D341Med (cell line): ENCODE measurements at places on chromosomes 7 and 10.
A peak's percentile ranks its signal among the peaks of the same experiment; 100 is the strongest.

- peak; percentile 48 for DNase-seq
These were observed 887 bp downstream of the COL13A1 start for GRCh38 chr10:69802424-69803161.

DNA sequence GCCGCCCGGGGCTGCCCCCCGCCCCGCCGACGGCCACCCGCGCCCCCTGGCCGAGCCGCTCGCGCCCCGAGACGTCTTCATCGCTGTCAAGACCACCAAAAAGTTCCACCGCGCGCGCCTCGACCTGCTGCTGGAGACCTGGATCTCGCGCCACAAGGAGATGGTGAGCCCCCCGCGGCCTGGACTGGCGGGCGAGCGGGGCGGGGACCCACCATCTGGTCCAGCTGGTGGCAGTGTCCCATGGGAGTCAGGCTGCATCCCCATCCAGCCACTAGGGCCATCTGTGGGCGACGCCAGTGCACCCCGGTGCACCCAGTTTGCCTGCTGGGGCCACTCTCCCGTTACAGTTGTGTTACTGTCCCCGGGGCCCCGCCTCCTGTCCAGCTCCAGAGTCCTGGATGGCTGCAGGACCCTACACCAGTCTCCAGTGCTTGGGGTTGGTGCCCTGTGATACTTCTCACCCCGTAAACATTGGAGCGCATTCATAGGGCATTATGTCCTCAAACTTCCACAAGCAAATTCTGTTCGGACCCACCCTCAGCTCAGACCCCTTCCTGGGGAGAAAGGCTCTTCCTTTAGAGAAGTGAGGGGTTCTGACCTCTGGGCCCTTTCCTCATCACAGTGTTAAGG lies 672 bp downstream of the LFNG start:
- peak; percentile 81 for DNase-seq

DNA sequence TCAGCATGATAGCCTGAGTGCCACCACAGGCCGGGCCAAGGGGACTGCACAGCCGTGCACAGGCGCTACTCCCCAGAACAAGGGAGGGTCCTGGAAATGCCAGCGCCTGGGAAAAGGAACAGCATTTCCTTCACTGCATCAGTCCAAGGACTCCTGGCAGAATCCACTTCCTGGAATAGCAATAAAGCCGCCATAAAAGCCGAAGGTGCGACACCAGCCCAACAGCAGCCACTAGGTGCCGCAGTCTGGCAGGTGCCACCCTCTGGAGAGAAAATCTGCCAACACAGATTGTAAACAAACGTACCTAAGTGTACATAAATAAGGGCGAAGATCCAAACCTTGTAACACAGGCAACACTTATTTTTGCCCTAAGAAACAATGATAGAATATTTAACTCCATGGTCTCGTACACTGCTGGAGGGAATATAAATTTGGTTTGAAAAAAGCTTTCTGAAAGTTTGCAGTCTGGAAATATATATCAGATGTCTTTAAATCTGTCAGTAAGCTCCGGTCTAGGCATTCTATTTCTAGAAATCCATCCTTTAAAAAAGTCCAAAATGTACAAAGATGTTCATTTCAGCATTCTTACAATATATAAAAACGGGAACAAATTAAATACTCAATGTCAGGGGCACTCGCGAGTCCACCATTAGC lies 22.2 kb downstream of the VOPP1 start:
- peak; percentile 55 for DNase-seq

DNA sequence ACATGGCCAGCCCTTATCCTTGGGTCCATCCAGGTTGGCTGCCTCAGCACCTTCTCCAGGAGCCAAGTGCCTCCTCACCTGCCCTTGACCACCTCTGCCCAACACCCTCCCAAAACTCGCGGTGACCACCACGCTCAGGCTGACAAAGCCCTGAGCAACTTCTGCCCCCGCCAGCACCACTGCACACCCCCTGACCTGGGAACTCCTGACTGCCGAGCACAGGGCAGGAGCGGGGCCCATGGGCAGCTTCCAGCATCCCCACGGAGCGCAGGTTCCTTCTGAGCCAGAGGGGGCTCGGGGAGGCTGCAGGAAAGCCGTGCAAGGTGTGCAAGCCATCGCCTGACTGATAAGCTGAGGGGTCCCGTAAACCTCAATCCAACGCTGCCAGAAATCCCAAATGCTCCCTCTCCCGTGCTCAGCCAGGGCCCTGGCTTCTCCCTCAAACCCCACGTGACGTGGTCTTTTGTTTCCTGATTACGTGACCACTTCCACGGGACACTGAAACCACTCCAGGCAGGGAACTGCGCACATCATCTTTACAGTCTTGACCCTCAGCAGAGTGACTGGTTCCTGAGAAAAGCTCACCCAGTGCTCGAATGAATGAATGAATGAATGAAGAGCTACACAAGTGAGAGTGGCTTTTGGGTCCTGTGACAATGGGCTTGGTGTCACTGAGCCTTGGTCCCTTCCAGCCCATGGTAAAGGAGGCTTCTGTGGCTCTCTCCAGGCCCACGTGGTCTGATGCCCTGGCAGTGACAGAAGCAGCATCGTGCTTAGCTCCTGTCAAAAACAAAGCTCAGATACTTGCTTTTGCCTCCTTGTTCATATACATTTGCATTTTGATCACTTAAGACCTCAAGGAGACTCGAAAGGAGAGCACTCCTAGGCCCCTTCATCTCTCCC lies 249.8 kb upstream of the PPP2R2D start:
- DNase-seq, result no peak

GRCh38 chr10:86944907-86945306 lies 12.5 kb downstream of the MMRN2 start:
- DNase-seq, result peak; percentile 1

DNA sequence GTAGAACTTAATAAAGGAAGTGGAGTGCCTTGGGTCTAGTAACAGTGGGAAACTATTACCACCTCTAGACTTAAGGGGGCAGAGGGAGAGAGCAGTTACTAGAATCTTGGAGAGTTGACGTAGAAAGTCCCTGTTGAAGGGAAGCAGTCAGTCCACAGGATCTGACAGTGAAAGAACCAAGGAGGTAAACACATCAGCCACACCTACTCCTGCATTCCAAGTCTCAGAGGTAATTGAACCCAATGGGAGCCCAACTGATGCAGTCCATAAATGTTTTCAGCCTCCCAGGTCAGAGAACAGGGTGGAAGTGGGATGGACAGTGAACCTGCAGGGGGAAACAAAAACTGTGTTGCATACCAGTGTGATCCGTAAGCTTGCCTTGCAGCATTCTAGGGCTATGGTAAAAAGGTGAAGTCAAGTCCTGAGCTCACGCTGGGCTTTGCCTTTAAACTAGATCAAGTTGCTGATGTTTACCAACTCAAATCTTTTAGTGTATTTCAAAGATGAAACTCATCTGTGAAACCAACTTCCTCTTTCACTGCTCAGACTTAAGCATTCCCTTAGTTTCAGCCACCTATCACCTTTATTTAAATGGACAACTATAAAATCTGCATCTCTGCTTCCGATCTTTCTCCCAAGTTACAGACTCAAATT lies 57.2 kb downstream of the SLC16A12 start:
- DNase-seq, result peak; percentile 7

GRCh38 chr10:125548878-125549277 lies 134.1 kb downstream of the TEX36 start:
- no peak for DNase-seq

- no peak for DNase-seq
These were observed 17.6 kb downstream of the SRI start for GRCh38 chr7:88202278-88202677.

- no peak for DNase-seq
These were observed 47.8 kb downstream of the BRI3 start for GRCh38 chr7:98329100-98329790.

GRCh38 chr10:50316174-50316573 lies 64.9 kb upstream of the ASAH2 start:
- DNase-seq, result no peak

GRCh38 chr10:73850863-73851461 lies 23.4 kb downstream of the CAMK2G start:
- no peak for DNase-seq

DNA sequence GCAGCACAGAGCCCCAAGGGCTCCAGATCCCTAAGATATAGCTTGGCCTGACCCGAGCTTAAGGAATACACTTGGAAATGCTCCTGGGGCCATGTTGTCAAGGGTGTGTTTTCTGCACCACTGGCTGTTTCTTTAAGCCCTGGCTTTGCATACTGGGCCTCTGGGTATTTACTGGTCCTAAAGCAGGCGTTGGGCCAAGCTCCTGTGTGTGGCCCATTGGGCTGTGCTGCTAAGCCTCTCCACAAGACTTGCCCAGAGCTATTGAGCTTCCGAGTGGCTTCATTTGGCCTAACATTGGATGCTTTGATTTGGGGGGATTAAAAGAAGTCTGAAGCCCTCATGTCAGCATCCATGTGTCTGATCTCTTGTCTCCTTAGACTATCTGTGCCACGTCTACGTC lies 5.2 kb downstream of the YKT6 start:
- DNase-seq, result no peak

DNA sequence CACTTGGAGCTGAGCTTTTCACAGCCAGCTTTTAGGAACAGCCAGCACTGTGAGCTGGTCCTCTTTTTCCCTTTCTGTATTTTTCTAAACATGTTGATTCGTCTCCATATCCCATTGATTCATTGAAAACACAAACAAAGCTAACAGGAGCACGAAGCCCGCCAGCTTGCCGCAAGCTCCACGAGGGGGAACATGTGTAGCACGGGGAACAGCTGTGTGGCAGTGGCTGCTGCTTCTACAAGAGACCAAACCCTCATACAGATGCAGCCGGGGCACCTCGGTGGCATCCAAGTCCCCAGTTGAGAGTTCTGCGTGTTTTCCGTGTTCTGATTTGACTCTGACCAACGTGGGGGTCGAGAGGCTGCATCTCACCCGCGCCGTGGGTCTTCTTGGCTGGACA lies 80.8 kb upstream of the SH2B2 start:
- no peak for DNase-seq

DNA sequence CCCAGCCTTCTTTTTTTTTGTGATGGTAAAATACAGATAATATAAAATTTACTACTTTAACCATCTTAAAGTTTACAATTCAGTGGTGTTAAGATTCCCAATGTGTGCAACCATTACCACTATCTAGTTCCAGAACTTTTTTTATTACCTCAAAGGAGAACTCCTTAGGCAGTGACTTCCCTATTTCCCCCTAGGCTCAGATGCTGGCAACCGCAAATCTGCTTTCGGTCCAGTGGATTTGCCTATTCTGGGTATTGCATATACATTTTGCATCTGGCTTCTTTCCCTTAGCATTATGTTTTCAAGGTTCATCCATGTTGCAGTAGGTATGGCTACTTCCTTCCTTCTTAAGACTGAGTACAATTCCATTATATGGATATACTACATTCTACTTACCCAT lies 56.5 kb downstream of the AFAP1L2 start:
- no peak for DNase-seq

DNA sequence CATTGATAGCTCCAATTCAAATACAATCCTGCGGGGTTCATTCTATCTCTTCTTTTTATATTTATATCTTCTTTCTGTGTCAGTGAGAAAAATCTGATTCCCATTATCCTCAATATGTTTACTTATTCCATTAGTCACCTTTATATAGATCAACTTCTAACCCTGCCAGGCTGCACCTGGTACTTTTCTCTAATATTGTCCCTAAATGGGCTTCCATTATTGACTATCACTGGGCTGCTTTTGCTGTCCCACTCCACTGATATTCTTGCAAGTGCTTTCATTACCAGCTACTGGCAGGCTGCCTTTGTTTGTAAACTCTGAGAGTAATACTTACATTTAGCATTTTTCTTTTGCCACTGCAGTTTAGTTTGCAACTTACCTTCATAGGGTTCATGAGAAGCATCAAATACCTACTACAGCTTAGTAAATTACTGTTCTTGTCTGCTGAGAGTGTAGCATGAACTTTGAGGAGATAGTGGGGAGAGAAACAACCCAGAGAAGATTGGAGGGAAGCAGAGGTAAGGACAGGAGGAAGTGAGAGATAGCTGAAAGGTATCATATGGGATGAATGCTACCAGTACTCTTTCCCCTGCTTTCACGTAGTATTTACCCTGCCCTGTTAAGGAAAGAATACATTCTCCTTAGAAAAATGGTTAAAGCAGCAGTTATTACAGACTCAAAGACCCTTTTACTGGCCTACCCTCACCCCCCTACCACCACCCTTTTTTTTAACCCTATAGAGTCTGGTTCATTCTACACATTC lies 119.1 kb downstream of the PHTF2 start:
- no peak for DNase-seq

GRCh38 chr7:95897557-95898251 lies 125.3 kb downstream of the DYNC1I1 start:
- DNase-seq, result no peak

GRCh38 chr7:7793921-7794320 lies 75.5 kb upstream of the RPA3 start:
- no peak for DNase-seq

- DNase-seq, result no peak
These were observed 366.6 kb downstream of the EXOC4 start for GRCh38 chr7:133619491-133619890.

DNA sequence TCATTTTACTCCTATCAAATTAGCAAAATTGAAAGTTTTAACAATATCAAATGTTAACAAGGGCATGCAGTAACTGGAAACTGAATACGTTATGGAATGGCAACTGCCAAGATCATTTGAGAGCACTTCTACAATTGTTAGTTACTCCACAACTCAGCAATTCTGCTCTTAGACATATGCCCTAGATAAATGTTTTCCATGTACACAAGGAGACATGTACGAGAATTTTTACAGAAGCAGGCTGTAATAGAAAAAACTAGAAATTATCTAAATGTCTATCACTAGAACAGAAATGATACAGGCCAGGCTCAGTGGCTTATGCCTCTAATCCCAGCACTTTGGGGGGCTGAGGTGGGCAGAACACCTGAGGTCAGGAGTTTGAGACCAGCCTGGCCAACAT lies 7.0 kb downstream of the PSAP start:
- no peak for DNase-seq

DNA sequence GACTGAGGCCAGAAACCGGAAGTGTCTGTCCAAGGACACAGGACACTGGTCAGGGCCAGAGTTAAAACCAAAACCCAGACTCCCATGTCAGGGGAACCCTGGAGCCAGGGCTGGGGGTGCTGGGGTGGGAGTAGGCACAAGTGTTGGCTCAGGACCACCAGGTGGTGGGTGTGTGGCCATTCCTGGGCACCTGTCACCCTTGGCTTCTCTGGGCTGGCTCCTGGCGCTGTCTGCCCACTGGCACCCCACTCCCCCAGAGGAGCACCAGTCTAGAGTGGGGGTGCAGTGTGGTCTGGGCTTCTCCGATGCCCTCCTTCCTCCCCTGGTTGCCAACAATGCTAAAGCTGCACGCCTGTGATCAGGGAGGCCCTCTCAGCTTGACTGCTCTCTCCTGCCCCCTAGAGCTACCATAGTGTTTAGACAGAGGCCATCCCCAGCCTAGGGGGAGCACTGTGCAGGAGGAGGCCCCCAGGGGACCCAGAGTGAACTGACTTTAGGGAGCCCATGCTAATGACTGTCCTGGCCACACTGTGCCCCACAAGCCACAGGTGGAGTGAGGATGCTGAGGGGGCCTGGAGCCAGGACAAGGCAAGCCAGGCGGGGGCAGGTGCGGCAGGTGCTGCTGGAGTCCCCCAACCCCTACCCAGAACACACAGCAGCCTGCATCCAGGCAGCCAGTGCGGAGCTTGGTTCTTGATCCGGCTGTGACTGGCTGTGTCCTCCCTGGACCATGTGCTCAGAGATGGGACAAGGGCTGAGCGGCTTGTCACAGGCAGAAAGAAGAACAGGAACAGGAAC lies 11.0 kb downstream of the RASGEF1A start:
- peak; percentile 57 for DNase-seq

GRCh38 chr10:61140765-61141392 lies 196.9 kb upstream of the RHOBTB1 start:
- peak; percentile 55 for DNase-seq

- DNase-seq, result no peak
These were observed 113.8 kb upstream of the ITGB1 start for GRCh38 chr10:33071857-33072256.
